ENCODE measurements at places on chromosomes 11 and 22.

GRCh38 chr22:36367479-36367878, 20.3 kb downstream of the MYH9 start:
- DNase-seq = no peak

DNA sequence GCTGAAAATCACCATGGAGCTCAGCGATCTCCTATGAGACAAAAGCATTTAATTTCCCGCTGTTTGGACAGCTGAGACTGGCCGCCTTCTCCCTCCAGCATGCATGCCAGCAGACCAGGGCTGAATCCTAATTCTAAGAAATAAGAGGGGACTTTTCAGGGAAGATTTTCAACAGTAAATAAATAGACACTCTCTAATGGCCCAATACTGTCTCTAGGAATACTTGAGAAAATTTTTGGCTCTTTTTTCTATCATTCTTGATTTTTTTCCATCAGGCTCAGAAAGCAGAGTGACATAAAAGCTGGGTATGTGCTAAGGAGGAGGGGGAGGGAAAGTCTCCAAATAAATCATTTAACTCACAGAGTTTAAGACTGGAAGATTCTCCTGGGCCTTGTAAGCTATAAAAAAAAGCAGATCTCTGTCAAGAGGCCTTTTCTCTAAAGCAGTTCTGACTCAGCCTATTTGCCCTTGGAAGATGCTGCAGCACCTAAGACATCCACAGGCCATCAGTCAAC, 17.6 kb upstream of the SPON1 start:
- DNase-seq = no peak

DNA sequence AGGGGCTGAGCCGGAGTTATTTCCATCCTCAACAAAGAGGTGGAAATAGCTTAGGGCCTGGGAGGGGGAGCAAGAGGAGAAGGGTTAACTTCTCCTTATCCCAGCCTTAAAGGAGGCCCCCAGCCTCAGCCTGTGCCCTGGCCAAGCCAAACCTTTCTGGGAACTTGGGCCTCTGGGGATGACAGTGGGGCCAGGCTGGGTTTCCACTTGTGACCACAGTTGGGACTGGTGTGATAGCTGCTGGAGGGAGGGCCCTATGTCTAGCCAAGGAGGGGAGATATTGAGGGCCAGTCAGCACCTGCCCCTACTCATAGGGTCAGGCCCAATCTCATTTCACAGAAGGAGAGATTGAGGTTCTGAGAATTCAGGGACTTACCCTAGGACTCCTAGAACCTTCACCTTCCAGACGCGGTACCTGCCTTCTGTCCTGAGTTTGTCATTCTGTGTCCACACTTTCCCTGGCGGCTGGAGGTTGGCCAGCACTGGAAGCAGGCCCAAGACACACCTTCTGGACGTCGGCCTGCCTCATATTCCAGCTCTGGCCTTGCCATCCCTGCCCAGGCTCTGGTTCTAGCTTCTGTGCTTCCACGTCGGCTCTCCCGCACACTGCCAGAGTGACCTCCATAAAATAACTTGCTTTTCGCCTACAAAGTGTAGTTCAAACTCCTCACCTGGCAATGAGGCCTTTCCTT, 3.1 kb downstream of the RELT start:
- DNase-seq = no peak

DNA sequence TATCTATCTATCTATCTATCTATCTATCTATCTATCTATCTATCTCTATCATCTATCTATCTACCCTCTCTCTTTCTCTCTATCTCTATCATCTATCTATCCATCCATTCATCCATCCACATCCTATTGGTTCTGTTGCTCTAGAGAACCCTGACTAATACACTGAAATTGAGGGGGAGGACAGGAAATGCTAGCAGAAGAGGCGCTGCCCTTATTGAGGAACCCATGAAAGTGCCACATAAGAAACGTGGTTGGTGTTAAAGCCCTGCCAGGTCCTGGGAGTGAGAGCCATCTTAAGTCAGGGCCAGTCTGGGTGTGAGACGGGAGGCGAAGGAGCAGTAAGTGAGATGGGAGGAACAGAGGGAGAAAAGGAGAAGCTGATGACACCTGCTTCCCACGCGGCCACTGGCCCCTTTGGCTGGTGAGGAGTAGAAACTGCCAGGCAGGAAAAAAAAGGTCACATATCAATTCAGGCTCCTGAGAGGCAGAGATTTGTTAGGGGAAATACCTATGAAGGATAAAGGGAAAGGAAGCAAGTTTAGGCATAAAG, 87.9 kb upstream of the PLET1 start:
- no peak for DNase-seq

DNA sequence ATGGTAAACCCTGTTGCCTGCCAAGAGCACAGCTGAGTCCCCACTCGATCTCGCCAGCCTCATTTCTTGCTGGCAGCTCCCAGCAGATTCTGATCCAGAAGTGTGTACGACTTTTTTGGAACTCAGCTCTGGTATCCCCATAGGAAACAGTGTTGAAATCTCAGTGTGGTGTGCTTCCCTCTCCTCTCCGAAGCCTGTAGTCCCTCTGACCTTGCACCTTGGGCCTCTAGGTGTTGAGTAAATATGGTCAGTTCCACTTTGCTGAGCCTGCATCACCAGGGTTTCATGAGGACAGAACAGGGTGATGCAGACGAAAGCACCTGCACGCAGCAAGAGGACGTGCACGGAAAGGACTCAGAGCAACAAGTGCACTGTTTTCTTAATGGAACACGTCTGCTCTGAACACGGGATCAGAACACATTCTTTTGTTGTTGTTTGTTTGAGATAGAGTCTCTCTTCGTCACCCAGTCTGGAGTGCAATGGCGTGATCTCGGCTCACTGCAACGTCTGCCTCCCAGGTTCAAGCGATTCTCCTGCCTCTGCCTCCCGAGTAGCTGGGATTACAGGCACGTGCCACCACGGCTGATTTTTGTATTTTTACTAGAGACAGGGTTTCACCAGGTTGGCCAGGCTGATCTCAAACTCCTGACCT, 3.8 kb upstream of the CPT1A start:
- DNase-seq = no peak

DNA sequence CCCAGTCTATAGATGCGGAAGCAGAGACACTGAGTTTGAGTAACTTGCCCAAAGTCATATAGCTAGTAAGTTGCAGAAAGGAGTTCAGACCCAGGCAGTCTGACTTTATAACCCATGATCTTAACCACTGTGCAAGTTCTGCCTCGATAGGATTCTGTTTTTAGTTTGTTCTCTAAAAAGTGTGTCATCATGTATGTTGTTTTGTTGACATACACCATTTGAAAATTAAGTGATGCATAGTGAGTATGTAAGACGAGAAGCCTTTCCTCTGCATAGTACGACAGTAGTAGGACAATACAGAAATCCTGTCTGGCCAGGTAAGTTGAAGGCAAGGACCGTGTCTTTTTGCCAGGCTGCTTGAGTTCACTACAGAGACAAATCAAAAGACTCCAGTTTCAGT, 3.3 kb downstream of the ZC3H12C start:
- DNase-seq = no peak

DNA sequence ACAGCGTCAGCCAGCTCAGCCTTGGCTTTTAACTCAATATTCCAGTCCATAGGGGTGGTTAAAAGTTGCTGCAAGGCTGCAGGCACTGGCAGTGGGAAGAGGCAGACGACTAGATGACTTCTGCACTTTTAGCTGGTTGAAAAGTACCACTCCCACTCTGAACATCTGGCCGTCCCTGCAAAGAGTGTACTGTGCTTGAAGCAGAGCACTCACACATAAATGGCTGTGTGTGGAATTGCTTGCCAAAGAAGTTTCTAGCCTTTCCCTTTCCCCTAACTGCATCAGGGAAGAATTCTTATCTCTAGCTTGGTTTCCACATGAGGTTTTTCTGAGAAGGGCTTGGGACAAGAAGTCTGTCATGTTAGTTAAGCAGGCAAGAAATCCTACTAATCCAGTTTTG, 5.1 kb upstream of the PHLDB1 start:
- no peak for DNase-seq

DNA sequence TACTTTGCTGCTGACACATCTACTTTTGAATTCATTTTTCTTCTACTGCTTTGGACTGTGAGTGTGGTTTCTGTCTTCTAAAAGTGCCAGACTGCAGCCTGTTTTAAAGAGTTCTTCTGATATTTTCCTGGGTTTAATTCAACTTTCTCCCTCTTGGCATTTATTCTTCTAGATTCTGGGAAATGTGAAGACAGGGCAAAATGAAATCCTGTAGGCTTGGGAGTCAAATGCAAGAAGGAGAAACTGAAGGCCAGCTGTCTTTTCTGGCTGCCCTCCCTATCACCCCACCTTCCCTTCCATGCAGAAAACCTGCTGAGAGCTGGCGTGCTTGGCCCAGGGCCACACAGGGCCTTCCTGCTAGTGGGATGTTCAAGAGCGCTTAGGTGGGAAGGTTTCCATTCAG, 7.6 kb downstream of the ZNF70 start:
- DNase-seq = no peak

DNA sequence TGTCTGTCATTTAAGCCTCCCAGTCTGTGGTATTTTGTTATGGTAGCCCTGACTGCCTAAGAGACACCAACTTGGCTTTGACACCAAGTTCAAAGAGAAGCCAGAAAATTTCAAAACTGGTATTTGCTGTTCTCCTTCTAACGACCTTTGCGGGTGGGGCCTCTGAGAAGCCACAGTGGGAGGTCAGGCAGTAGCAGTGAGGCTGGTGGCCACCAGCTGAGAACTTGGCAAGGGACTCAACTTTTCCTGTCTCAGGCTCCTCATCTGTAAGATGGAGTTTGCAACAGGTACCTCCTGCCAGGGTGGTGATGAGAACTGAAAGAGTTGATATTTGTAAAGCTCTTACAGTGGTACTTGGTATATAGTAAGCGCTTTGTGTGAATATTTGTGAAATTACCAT, 183.4 kb downstream of the BCR start:
- no peak for DNase-seq

- DNase-seq = no peak
These were observed 56.4 kb downstream of the FDX1 start for GRCh38 chr11:110486156-110486555.

GRCh38 chr11:111606986-111607385, 4.7 kb downstream of the SIK2 start:
- no peak for DNase-seq

- no peak for DNase-seq
These were observed 13.5 kb upstream of the SORL1-AS1 start for GRCh38 chr11:121466063-121466794.

All from stimulated activated CD4-positive, alpha-beta T cell treated with anti-CD3 and anti-CD28 coated beads, TNF-alpha, amount 100 ng/mL, for 4 hours (primary cell).